ENCODE measurements at places on chromosomes 4 and X.
A peak's percentile ranks its signal among the peaks of the same experiment; 100 is the strongest.

DNA sequence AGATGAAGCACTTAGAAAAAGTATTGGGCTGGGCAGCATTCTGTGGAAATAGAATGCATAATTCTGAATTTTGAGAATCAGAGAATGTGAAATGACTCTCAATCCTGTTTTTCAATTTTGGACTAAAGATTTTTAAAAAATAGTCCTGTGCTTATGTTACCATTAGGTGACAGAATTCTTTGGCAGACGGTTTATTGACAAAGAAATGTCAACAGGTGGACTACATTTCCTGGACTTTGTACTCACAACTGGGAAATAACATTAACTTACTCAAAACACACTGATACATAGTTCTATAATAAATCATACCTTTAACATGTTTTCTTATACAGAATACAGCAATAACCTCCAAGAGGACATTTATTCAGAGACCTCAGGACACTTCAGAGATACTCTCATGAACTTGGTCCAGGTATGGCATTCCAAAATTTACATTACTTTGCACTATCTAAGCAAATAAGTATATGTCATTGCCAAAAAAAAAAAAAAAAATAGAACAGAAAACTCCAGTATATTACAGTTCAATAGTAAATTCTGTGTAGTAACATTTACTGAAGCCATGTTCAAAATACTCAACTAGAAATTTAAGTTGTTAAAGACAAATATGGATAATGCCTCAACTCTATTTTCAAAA lies 72.7 kb downstream of the ANXA10 start:
- DNase-seq, result no peak

- peak; percentile 59 for DNase-seq
Observed at GRCh38 chr4:113738251-113738650, 23.3 kb downstream of the CAMK2D start.

GRCh38 chrX:81202456-81202819 lies 536 bp downstream of the SH3BGRL start:
- peak; percentile 8 for DNase-seq

- DNase-seq, result no peak
Observed at GRCh38 chr4:6689506-6689960, 4.1 kb upstream of the S100P start.

GRCh38 chr4:109294006-109294405 lies 8.5 kb downstream of the COL25A1 start:
- DNase-seq, result no peak

GRCh38 chr4:157576671-157577217 lies 356.2 kb downstream of the GRIA2 start:
- DNase-seq, result no peak

GRCh38 chrX:107579956-107580355 lies 48.4 kb upstream of the PRPS1 start:
- no peak for DNase-seq

DNA sequence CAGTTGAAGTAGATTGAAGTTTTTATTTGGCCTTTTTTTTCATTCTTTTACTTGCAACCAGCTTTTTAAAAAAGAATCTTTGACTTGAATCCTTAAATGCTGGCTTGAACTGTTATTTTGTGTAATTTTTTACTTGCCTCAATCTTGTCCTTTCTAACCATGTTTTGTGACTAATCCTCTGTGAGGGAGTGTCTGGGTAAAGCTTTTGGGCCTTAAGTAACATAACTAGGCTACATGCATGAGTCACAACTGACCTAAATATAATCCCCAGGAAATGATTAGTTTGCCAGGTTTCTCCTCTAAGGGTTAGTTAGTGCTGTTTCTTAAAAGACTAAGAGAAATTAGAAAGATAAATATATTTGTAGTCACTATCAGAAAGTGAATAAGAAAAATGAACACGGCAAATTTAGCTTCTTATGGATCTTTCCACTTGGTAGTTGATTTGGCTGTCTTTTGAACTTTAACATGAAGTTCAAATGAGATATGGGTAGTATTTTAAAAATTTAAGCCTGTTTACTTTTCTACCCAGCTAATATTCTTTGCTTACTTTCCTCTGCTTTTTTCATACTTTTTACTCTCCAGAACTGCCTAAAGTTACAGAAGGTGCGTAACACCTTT lies 13.0 kb downstream of the EXOC1 start:
- peak; percentile 93 for DNase-seq

- DNase-seq, result no peak
Observed at GRCh38 chr4:38876636-38877035, 9.0 kb downstream of the FAM114A1 start.

DNA sequence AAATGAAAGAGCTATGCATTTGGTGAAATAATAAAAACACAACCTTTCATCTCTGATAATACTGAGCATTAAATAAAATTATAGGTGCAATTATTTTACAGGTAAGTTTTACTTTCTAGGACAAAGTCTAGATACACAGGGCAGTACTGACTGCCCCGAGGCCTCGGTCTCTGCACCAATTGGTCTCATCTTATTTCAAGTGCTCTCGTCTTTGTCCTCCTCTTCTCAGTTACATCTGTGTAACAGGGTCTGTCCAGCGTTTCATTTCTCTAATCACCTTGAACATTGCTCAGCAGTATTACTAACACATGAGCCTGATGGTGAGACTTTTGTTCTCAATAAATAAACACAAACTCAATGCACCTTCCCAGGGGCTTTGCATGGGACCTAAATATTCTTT lies 44.5 kb downstream of the SORBS2 start:
- no peak for DNase-seq

GRCh38 chrX:140762061-140762460 lies 52.5 kb downstream of the LINC00632 start:
- peak; percentile 56 for DNase-seq

DNA sequence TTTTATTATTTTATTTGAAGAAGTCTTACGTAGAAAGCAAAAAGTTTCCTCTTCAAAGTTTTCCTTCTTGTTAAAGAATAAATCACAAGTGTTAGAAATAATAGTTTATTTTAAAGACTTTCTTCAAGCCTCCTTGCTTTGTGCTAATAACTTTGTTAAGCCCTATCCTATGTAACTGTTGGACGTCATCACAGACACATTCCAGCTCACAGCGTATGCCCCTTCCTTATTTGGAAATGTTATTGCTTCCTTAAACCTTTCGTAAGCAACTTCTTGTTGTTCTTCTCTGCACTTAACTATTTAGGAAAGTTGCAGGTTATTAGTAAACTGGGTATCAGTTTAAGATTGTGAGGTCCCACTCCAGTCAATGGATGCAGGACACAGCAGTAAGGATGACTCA lies 7.6 kb upstream of the SRD5A3 start:
- DNase-seq, result no peak

GRCh38 chr4:3530051-3530450 lies 2.2 kb downstream of the LRPAP1 start:
- DNase-seq, result no peak

GRCh38 chrX:150834695-150835094 lies 63.8 kb downstream of the CD99L2 start:
- no peak for DNase-seq

- no peak for DNase-seq
Observed at GRCh38 chr4:3343358-3343757, 50.5 kb downstream of the RGS12 start.

- no peak for DNase-seq
Observed at GRCh38 chr4:102335616-102336015, 9.7 kb downstream of the SLC39A8 start.

DNA sequence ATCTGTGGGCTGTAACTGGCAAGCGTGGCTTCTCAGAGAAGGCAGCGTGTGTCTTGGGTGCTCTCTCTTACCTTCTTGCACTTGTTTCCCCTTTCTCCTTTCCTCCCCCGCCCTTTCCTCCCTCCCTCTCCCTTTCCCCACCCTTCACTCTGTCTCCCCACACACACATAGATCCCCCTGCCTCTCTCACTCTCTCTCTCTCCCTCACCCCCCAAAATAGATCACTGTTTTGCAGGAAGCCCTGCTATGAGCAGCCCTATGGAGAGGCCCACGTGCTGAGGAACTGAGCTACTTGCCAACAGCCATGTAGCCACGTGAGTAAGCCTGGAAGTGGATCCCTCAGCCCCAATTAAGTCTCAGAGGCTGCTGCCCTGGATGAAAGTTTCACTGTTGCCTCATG lies 4.3 kb upstream of the PNMA6E start:
- DNase-seq, result no peak

GRCh38 chrX:106932960-106933537 lies 12.8 kb downstream of the CLDN2 start:
- no peak for DNase-seq

DNA sequence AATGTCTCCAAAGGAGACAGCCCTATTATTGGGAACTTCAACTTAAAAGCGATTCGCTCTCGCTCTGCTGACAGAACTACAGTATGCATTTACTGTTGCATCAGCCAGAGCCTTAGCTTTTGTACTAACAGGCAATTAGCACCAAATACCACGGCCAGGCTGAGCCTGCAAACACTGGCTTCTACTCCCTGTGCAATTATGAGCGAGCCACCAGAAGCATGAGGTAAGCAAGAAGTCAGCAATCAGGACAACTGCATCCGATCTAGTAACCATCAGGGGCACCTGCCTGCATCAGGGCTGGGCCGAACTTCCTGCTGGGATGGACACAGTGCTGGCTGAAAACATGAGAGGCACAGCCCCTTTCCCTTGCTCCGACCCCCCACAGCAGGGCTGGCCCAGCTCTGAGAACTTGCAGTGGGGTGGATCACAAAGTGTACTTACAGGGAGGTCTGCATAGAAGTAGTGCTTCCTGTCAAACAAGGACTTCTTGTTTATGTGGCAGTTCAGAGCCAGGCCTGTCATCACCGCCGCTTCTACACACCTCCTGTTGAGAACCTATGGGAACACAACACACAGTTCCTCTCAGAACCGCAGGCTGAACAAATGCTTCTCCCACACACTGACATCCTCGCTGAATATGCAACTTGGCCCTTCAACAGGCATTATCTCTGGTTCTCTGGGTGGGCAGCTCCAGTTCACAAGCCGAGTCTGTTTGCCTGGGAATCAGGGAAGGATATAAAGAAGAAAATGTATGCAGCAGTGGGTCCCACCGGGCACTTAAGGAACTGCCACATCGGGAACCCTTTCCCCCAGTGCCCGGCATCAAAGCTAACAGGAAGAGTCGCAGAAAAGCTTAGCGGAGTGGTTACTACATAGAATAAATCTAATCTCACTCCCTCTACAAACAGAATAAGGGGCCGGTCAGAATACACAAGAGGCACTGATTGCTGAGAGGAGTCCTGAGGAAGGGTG lies 41.5 kb downstream of the GATB start:
- DNase-seq, result no peak

GRCh38 chr4:159077702-159078495 lies 25.0 kb upstream of the RAPGEF2 start:
- no peak for DNase-seq

GRCh38 chr4:13209600-13209999 lies 274.5 kb downstream of the RAB28 start:
- DNase-seq, result no peak

DNA sequence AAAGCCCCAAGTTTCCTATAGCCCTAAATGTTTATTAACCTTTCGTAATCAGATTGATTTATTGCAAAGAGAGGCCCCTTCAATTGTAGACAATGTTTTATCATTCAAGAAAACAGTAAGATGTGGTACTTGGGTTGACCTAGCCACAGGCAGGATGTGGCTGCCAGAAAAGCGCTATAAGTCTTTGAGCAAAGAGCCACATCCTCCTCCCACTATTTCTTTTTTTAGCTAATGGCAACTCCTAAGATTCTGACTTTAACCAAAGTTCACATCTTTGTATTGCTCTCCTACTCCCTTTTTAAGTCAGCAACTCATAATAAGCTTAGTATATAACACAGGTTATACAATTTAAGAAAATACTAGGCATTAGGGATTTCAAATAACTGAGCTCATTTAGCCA lies 70.7 kb upstream of the PPP3CA start:
- DNase-seq, result no peak

DNA sequence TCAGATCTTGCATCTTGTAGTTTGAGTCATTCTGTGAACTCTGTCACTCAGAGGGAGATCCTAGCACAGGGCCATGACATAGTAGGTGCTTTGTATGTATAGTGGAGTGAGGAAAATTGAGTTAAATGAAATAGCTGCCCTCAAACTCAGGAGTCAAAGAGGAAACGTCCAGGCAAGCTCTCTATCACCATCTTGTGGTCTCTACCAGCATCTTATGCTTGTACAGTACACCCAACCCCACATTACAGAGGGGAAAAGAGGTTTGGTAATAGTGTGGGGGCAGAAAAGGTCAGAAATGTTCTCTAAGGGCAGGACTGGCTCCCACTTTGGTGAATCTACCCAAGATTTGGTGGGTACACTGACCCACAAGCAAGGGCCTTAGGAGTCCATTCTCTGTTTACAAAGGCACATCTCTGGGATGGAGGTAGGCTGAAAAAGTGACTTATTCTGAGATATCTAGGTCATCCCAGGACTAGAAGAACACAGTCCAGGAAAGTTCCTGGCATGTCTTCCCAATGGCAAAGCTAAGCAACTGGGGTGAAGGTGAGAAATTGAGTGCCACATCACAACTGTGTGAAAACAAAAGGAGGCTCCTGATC lies 131.8 kb downstream of the OR13H1 start:
- DNase-seq, result peak; percentile 6

- DNase-seq, result no peak
Observed at GRCh38 chrX:13254076-13254785, 65.6 kb downstream of the ATXN3L start.

DNA sequence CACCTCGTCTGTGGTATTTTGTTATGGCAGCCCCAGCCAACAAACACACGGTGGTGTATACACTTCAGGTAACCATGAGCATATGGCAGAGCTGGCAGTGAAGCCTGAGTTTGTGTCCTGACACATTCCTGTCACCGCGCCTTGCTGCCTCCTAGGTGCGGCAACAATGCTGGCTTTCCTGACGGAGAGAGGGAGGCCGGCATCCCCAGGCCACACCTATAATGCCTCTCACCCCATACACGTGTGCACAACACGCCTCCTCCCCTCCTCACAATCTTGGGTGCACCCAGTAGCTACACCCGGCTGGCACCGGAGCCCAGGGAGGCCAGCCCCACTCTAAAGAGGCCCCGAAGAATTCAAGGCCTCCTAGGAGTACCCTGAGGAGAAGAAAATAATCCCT lies 158.5 kb downstream of the NSUN7 start:
- DNase-seq, result no peak

- no peak for DNase-seq
Observed at GRCh38 chrX:73766431-73766795, 203.4 kb downstream of the CHIC1 start.

DNA sequence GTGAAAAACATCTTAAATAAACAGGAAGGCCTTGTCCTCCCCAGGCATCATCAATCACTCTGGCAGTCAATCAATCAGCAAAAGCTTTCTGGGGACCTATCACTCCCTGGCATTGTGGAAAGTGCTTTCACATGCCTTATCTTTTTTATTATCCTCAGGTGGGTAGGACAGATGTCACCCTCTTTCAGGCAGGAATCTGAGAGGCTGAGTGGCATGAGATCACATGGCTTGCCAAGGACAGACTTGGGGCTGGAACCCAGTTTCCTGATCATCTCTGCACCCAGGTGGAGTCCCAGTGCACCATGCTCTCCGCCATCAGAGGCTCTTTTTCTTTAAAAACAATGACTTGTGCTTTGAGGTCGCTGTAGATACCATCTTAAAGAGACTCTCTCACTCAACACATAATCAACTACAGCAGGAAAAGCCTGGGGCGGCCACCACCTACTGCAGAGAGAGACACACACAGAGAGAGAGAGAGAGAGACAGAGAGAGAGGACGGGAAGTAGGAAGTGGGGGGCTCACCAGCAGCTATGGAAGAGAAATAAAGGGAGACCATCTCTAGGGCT lies 282.7 kb downstream of the PTTG2 start:
- no peak for DNase-seq

All from stromal cell of bone marrow (primary cell).